ENCODE measurements at places on chromosomes 16 and 17. TPM values are rescaled to one million over a fixed set of nuclear protein-coding genes. Genes with fewer than 3 reads are reported as not detected.

TAF15 gene
- total RNA-seq = 91.7 TPM

RFWD3 gene
- 20.7 TPM for total RNA-seq

KRTAP16-1 gene
- not detected for total RNA-seq

GPRC5B gene
- total RNA-seq = 28.4 TPM

CREBBP gene
- 21.9 TPM for total RNA-seq

MT3 gene
- not detected for total RNA-seq

CCL4L2 gene
- total RNA-seq = not detected

ST6GALNAC2 gene
- not detected for total RNA-seq

FADS6 gene
- total RNA-seq = not detected

ERN2 gene
- not detected for total RNA-seq

TP53TG3F gene
- not detected for total RNA-seq

PNMT gene
- total RNA-seq = not detected

SPNS2 gene
- total RNA-seq = 4.6 TPM

PERCC1 gene
- total RNA-seq = not detected

TERB1 gene
- total RNA-seq = under 0.01 TPM

HOXB2 gene
- total RNA-seq = 4.8 TPM

NCBP3 gene
- 19.4 TPM for total RNA-seq

AMZ2 gene
- total RNA-seq = 44.2 TPM

SCARF1 gene
- 75.1 TPM for total RNA-seq

XYLT1 gene
- 1.4 TPM for total RNA-seq

CDC27 gene
- 152 TPM for total RNA-seq

RNF157 gene
- total RNA-seq = 0.09 TPM

SLC25A10 gene
- total RNA-seq = 22.9 TPM

PRSS33 gene
- total RNA-seq = not detected

RAB11FIP3 gene
- total RNA-seq = 24.6 TPM

RAC3 gene
- 32.0 TPM for total RNA-seq

GRB7 gene
- not detected for total RNA-seq

GPATCH8 gene
- 12.1 TPM for total RNA-seq

SLC5A11 gene
- total RNA-seq = 0.27 TPM

CUEDC1 gene
- 7.1 TPM for total RNA-seq

FBXW10B gene
- 0.09 TPM for total RNA-seq

KRT9 gene
- total RNA-seq = not detected

KIF18B gene
- total RNA-seq = 3.1 TPM

TPSG1 gene
- not detected for total RNA-seq

CRYM gene
- total RNA-seq = not detected

PRCD gene
- 0.85 TPM for total RNA-seq

SNX20 gene
- not detected for total RNA-seq

ZG16B gene
- 0.09 TPM for total RNA-seq

GJD3 gene
- not detected for total RNA-seq

SLC16A5 gene
- total RNA-seq = 8.1 TPM

PABPN1L gene
- not detected for total RNA-seq

LRRC46 gene
- total RNA-seq = 0.09 TPM

LRRC3C gene
- total RNA-seq = not detected

Measured in endothelial cell of coronary artery (primary cell).